Large intestine (tissue), 12 donors: ENCODE measurements at places on chromosomes 7 and 10. TPM values are rescaled to one million over a fixed set of nuclear protein-coding genes. Genes with fewer than 3 reads are reported as not detected.

DNA sequence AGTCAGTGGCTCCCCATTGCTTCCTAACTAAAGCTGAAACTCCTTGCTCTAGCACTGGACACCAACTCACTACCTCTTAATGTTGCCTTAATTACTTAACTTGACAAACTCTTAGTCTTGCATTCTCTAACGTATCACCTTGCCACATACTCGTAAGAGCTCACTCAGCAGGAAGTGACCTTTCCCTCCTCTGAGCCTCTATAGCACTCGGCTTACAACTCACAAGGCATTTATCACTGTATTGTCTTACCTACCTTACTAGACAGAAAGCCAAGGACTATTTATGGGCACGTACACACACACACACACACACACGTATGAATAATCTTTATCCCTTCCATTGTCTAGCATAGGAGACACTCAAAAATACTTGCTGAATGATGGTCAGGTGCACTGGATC, 21.2 kb downstream of the CEP41 start:
- DNase-seq: peak; percentile 92
- H3K4me1 ChIP-seq: peaks cover 4% of the 10 kb centered on the region
- no peak overlapping the region for H3K4me3 ChIP-seq
- no peaks in the 10 kb centered on the region for H3K36me3 ChIP-seq
- H3K27me3 ChIP-seq: no peaks in the 10 kb centered on the region
- H3K27ac ChIP-seq: peak overlapping the region; percentile 61

DNA sequence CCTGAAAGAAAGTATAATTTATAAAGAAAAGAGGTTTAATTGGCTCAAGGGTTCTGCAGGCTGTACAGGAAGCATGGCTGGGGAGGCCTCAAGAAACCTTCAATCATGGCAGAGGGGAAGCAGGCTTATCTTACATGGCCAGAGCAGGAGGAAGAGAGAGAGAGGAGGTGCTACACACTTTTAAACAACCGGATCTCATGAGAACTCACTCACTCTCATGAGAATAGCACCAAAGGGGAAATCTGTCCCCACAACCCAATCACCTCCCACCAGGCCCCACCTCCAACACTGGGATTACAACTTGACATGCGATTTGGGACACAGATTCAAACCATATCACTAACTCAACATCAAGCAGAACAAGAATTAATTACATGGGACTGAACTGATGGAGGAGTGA, 6.9 kb upstream of the ZNF485 start:
- no peak for DNase-seq
- H3K27me3 ChIP-seq: no peaks in the 10 kb centered on the region
- H3K4me1 ChIP-seq: peaks cover 10% of the 10 kb centered on the region

SLC26A3 gene
- polyA plus RNA-seq: 176 TPM

DNA sequence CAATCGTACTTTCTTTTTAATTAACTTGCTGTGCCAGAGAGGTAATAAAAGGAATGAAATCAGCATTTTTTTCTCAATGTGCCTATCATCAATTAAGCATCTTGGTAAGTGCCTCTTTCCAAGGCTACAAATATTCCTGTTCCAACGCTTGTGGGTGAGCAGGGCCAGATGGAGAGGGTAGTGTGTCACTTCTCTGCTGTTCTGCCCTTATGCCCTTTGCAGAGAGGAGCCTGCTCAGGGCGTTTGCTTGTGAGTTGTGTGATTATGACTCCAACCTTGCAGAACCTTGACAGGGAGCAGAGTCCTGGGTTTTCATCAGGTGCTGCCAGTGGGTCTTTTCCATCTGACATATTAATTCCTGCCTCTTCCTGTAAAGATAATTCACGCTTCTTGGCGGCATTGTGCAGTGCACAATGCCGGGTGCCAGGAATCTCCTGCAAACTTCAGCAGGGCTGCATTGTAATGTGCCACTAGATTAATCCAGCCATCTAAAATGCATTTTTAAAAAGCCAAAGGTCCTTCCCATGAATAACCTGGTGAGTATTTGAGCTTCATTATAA, 234.4 kb downstream of the ARHGAP12 start:
- DNase-seq: no peak
- no peaks in the 10 kb centered on the region for H3K27me3 ChIP-seq
- no peak overlapping the region for H3K27ac ChIP-seq
- H3K4me1 ChIP-seq: peaks cover 4% of the 10 kb centered on the region

IKZF5 gene
- polyA plus RNA-seq: 18.2 TPM

NODAL gene
- polyA plus RNA-seq: 0.33 TPM

DNA sequence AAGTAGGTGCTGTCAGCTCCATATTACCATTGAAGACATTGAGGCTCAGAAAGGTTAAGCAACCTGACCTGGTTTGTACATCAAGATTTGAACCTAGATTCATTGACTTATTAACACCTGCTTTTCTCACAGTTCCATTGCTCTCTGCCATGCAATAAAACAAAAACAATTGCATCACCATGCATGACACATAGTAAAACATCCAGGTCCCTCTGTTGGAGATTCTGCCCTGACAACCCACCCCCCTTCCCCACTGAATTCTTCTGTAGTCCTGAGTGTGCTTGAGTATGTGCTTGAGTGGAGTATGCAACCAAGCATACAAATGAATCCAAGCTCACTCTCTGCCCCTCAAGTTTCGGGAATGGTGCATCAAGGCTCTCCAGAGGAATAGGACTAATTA, 6.0 kb upstream of the LMBR1 start:
- H3K4me1 ChIP-seq: no peaks in the 10 kb centered on the region
- H3K27me3 ChIP-seq: no peaks in the 10 kb centered on the region
- no peak overlapping the region for H3K27ac ChIP-seq
- H3K4me3 ChIP-seq: no peak overlapping the region
- no peaks in the 10 kb centered on the region for H3K36me3 ChIP-seq

DNA sequence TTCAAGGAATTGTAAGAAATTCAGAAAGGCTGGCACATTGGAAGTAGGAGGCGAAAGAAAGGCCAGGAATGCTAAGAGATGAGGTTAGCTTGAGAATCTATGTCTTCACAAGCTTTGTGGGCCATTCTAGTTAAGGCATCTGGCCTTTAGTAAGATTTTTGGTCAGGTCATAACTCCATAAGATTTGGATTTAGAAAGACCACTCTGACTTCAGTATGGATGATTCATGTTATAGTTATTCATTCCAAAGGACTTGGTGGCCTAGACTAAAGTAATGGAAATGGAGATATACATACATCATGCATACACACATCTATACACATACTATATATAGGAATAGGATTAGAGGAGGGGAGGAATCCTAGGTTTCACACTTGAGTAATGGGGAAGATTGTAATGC, 77.5 kb downstream of the SEPTIN7 start:
- no peaks in the 10 kb centered on the region for H3K4me1 ChIP-seq
- H3K27me3 ChIP-seq: no peaks in the 10 kb centered on the region
- DNase-seq: no peak
